Tibial nerve (tissue), 4 donors: ENCODE measurements at places on chromosomes 1 and 21.

GRCh38 chr1:197660389-197660788, 114.9 kb downstream of the DENND1B start:
- DNase-seq = no peak

- no peak for DNase-seq
Observed at GRCh38 chr1:110898734-110899457, 25.9 kb downstream of the CD53 start.

GRCh38 chr21:22278366-22278765, 1280.2 kb downstream of the NCAM2 start:
- no peak for DNase-seq

DNA sequence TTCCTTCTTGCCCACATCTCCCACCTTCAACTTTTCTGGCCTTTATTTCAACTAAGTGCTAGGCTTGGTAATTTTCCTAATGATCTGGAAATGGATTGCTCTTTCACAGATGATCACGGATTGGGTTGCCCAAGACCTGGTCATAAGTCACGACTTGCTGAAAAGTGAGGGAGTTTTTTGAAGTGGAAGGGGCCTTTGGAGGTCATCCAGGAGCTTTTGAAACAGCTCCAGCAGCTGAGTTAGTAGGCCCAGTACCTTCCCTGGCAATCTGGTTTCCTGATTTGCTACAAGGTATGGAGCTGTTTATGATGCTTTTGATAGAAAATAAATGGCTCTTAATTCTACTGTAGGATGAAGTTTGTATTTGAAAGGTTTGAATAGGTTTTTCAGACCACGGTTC, 20.4 kb downstream of the GREM2 start:
- DNase-seq = no peak

DNA sequence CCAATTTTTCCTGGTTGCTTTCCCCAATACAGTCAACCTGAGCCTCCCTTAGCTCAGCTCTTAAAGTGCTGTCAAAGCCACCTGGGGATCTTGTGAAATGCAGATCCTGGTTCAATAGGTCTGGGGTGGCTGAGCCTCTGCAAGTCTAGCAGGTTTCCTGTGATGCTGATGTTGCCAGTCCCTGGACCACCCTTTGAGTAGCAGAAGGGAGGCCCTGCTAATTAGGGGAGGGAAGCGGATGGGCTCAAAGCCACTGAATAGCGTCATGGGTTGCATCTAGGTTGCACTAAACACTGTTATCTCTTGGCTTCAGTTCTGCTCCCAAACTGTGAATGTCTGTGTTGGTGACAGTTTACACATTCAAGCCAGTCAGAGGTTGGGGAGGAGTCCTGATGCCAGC, 127.2 kb downstream of the KAZN start:
- DNase-seq = no peak

GRCh38 chr1:43321331-43321891, 16.2 kb upstream of the MPL start:
- no peak for DNase-seq
